ENCODE measurements at places on chromosomes 16 and 17.

DNA sequence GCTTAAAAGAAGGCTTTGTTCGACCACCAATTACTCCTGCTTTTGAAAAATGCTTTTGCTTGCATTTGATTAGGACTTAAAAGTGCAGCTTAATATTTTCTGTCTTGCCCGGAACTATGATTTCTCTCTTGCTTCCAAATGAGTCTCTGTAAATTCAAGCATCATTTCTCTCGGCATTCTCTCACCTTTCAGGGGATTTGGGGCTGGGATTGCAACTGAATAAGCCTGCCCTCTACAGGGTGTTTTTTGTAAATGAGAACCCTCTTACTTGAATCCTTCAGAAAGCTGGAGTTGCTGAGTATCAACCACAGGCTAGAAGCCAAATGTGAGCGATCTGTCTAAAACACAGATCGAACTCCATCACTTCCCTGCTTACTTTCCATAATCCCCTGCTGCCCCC lies 234.6 kb downstream of the TMEM114 start:
- DNase-seq = no peak

GRCh38 chr16:19011169-19011731 lies 27.5 kb downstream of the TMC7 start:
- DNase-seq = no peak

GRCh38 chr17:10842658-10843057 lies 4.8 kb upstream of the PIRT start:
- DNase-seq = no peak

- DNase-seq = no peak
Measured at GRCh38 chr17:76540381-76541300, 797 bp downstream of the PRCD start.

- DNase-seq = no peak
Measured at GRCh38 chr17:30381340-30381659, 2.6 kb downstream of the CPD start.

GRCh38 chr16:85398688-85399582 lies 214.2 kb upstream of the GSE1 start:
- peak; percentile 4 for DNase-seq

DNA sequence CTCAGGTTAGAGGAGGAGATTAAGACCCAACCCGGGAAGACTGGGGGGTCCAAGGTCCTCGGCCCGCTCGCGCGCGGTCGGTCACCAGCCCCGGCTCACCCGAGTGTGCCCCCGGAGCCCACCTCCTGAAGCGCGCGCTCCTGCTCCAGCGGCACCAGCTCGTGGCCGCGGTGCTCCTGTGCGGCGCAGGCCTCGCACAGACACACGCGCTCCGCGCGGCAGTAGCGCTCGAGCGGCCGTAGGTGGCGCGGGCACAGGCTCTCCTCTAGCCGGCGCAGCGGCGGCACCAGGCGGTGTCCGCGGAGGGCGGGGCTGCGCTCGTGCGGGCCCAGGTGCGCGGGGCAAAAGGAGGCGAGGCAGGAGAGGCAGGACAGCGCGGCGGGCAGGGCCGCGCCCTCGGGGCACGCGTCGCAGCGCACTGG lies 618 bp downstream of the TRIM47 start:
- DNase-seq = peak; percentile 69

GRCh38 chr16:27106305-27106704 lies 39.6 kb downstream of the C16orf82 start:
- DNase-seq = no peak

DNA sequence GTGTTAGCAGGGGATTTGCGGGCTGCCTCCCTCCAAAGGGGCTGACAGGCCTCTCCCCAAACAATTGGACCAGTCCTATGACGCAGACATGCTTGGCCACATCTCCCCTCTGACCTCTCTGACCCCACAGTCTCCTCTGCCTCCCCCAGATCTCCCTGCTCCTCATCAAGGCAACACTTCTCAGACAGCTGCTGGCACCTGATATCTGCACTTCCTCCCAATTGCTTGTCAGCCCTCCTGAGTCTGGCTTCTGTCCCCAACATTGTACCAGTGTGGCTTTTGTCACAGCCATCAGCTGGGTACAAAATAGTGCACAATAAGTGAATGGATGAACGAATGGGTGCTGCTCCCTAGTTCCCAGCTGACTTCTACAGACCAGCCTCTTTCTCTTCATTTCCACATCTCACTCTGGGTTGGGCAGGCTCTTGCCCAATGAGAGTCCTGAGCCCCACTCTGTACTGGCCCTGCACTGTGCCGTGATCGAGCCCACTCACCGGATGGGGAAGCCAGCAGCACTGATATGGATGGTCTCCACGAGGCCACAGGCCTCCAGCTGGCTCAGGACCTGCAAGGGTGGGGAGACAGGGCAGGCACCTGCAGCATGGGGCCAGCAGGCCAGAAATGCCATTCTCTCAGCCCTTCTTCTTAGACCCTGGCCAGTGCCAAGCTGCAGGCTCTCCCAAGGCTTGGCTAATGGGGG lies 17.1 kb downstream of the ZNHIT3 start:
- no peak for DNase-seq

DNA sequence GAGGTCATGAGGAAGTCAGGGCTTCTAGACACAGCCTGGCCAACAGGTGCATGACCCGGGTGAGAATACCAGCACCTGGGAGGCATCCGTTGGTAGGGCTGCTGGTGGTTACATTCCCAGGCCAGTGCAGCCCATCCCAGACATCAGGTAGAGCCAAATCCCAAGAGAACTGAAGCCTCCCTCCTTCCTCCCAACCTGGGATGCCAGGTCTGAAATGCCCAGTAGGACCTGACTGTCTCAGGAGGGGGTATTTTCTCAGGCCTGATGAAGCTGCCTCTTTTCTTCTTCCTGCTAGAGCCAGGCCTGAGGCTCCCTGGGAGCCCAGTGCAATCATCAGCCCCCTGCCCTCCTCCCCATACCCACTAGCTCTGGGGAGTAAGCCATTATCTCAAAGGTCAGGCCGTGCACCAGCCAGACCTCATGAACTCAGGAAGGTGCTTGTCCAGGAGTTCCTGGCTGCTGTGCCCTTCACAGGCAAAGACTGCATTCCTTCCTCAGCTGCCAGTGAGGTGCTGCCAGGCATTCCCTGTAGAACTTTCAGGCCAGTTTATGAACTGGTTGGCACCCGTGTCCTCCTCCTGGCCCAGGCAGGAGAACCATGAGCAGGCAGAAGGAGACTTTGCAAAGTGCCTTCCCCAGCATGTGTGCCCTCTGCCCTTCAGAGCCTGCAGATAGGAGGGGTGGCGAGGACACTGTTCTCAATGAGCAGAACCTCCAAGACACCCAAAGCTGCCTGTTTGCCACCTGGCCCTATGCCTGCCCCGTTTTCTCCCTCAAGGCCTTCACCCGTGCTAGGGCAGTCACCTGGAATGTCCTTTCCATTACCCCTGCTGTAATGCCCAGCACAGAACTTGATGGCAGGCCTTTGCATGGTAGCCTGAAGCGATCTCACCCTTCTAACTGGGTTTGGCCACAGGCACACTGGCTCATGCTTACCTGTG lies 7.6 kb downstream of the TBX2 start:
- DNase-seq = peak; percentile 9

GRCh38 chr17:7184647-7185046 lies 5.5 kb upstream of the ASGR1 start:
- no peak for DNase-seq

GRCh38 chr16:81937305-81938038 lies 73.8 kb downstream of the SDR42E1 start:
- no peak for DNase-seq

Data from activated CD8-positive, alpha-beta memory T cell treated with anti-CD3 and anti-CD28 coated beads, Interleukin-2, amount 50 U/mL, for 4 hours (primary cell).